ENCODE measurements at places on chromosomes 4 and X.

DNA sequence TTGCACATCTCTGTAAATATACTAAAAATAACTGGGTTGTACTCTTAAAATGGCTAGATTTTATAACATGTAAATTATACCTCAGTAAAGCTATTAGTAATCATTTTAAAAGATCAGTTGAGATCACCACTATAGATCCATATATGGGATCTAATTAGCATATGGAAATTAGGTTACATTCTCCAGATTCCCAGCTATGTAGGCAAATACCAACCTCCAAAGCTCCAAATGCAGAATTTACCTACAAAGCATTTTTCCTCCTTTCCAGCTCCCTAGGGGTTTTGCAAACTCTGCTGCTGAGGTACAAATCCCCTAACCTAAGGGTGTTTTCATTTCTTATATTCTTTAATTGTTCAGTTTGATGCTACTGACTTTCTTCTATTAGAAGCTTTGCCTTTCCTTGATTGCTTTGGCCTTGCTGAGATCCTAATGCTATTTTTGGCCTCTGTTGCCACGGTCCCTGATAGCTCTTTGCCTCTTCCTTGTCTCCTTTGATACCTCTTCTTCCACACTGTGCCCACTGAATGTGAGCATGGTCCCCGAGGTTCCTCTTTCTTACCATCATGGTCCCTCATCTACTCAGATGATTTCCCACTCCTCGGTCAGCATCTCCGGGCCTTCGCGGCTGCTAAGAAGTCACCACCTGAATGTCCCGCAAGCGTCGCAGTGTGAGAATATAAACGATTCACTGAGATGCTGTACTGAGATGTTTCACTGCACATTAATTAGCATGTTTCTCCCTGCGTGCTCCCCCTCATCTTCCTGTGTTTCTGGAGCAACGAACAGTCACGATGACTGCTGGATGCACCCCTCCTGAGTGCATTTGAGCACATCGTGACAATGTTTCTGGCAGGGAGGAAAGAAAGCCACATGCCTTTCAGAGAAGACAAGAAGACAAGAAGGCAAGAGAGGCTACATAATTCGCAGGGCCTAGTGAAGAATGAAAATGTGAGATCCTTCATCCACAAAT, 23.8 kb downstream of the ENPP6 start:
- DNase-seq = no peak

GRCh38 chrX:1481636-1482529, 29.2 kb upstream of the ASMTL start:
- no peak for DNase-seq

- DNase-seq = no peak
These were observed 35.3 kb upstream of the SCRG1 start for GRCh38 chr4:173434231-173434630.

DNA sequence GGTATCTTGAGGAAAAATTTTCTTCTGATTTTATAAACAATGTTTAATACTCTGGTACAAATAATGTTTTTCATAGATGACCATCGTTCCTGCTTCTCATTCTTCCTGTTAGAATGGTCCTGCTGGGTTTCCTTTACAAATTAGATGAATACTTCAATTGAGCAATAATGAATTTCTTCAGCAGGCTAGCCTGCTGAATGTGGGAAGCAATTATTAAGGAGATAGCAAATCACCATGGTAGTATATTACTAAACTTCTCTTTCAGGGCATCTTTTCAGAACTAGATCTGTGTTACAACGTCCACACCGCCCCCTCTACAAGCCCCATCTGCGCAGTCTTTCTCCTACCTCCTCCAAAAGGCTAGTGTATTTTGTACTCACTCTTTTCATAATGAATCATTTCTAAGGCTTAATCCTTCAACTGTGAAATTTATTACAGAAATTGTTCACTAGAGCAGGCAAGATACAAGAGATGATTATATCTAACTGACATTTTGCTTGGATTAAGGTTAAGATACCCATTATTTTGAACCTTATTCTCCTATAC, 38.4 kb downstream of the GPRIN3 start:
- DNase-seq = no peak

GRCh38 chr4:168109527-168109926, 17.2 kb downstream of the ANXA10 start:
- no peak for DNase-seq

DNA sequence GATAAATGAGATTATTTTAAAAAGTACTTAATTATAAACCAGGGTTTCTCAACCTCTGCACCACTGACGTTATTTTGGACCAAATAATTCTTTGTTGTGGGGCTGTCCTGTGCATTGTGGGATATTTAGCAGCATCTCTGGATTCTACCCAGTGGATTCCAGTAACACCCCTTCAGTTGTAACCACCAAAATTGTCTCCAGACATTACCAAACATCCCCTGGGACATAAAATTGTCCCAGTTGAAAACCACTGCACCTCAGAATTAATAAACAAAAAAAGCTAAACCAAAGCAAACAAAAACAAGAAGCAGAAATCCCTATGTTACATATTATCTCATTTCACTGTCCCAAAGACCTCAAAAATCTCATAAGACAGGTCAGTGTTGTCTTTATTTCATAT, 54.2 kb upstream of the GIMD1 start:
- DNase-seq = no peak

DNA sequence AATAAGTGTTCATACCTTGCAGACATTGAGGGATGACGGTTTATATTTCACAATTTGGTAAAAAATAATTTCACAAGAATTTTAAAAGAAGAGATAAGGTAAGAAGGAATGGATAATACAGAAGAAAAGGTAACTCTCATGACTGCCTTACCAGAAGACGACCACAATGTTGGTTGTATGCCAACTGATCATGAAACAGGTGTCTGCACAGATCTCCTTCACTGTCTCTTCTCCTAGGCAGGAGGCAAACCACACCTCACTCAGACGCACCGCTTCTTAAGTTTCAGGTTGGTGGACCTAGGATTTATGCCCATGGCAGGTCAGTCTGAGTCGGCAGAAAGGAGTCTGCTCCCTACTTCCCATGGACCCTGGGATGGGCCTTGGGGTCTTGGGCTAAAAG, 177.2 kb downstream of the VSIG4 start:
- no peak for DNase-seq

- no peak for DNase-seq
These were observed 11.0 kb upstream of the IL3RA start for GRCh38 chrX:1325515-1326116.

- DNase-seq = no peak
These were observed 18.3 kb downstream of the AMER1 start for GRCh38 chrX:64186974-64187761.
